LHCN-M2 (cell line): ENCODE measurements at places on chromosomes 3 and 15.

- DNase-seq = no peak
These were observed 515.9 kb upstream of the DPPA4 start for GRCh38 chr3:109853077-109853731.

DNA sequence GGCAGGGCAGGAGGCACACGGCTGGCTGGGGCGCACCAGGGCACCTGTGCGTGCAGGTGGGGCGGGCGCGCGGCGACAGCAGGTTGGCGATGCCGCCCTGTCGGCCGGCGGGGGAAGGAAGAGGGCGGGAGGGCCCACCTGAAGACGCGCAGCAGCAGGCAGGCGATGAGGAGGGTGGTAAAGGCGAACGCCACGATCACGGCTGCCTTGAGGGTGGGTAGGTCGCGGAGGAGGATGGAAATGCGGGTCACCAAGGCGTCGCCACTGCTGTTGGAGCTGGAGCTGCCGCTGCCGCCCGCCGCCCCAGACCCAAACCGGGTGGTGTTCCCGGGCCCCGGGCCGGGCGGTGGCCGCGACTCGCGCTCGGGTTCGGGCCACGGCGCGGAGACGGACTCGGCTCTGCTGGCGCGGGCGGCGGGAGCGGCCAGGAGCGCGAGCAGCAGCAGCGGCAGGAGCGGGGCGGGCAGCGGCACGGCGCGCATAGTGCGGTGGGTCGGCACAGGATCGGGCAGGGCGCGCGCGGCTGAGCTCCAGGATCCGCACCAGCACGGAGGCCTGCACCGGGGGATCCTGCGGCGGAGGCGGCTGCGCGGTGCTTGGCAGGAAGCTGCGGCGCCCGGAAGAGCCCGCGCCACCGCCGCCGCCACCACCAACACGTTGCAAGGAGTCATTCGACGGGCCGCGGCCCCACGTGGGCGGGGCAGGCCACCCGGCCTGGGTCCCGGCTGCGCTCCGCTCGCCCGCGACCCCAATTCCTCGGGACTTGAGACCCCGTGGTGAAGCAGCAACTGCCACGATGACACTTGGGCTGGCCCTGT, at the start of gene FAM174B:
FAM174B (minus strand) TSS at position 598 of the 818 bp plus-strand sequence.
- no peak for DNase-seq

DNA sequence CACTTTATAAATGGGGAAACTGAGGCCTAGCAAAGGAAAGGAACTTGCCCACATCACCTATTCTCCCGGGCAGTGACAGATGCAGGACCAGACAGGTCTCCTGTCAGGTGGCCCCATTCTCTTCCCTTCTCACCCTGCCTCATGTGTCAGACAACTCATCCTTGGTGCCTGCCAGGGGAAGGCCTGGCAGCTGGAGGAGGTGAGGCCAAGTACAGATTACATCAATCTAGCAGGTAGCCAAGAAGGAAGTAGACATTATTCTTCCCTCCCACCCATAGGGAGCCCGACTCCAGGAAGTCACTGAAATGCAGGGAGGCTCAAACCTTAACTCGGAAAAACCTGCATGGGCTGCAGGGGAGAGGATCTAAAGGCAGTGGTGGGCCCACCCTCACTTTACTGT, 39.6 kb downstream of the DAPK2 start:
- DNase-seq = no peak

DNA sequence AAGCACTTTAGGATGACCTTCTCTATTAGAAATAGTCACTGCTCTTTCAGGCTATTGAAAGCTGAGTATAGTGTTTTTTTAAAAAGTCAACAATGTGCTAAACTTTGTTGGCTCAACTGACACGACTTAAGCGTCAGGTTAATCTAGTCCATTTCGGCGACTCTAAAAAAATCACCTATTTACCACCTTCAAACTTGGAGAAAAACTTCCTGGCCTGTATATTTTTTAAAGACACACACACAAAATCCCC, 517.8 kb downstream of the FOXP1 start:
- no peak for DNase-seq

DNA sequence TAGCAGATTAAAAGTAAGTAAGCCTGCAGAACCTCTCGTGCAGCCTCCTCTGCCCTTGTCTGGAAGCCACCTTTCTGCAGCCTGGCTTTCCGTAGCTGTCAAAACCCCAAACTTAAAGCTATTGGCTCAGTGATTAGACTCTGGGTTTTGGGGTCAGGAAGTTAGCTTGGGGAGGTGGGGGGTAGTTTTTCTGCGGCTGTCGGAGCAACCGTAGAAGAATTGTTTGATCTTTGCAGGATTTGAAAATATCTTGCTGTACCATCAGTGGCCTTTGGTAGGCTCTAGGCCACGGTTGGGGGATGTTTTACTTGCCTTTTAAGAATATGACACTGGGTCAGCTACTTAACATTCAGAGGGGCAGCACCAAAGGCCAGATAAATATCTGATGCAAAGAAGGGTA, 88.4 kb upstream of the RASGRP1 start:
- no peak for DNase-seq

GRCh38 chr3:14412831-14413380, 10.5 kb downstream of the SLC6A6 start:
- DNase-seq = no peak

- no peak for DNase-seq
These were observed 217.9 kb downstream of the SNRPN start for GRCh38 chr15:25172691-25173090.
